Caudate nucleus (tissue), 63 donors: ENCODE measurements at places on chromosomes 7 and 10.

DNA sequence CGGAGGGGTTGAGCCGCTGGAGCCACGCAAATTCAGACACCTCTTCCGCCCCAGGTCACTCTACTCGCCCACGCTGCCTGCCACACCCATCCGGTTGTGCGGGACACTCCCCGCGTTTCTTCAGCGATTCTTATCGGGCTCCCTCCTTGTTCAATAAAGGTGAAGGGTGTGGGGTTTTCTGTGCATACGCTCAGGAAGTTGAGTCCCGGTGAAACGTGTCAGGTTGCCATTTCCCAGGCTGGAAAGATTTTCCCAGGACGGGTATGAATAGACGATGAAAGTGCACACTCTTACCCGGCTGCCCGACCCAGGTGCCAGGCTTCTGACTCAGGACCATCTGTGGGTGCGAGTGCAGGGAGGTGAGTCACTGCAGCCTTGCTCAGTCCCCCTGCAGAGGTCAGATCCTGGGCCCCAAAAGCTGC, 22.0 kb downstream of the KLF6 start:
- DNase-seq: no peak

DNA sequence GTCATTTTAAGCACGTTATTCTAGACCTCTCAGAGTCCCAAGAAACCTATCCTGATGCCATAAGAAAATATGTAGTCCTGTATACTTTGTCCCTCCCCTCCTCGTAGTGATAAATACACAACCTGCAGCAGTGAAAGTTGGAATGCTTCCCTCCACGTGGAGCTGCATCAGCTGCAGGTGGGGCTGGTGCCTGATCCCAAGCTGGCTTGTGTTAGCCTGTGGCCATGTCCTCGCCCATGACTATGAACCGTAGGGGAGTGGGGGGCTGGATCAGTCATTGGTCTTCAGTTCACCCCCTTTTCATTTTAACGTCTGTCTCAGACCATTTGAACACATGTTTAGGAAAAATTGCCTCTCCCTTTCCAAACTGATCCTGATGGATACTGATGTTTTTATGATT, 171.4 kb upstream of the HABP2 start:
- no peak for DNase-seq

GRCh38 chr10:118948786-118949185, 80.7 kb upstream of the NANOS1 start:
- no peak for DNase-seq

DNA sequence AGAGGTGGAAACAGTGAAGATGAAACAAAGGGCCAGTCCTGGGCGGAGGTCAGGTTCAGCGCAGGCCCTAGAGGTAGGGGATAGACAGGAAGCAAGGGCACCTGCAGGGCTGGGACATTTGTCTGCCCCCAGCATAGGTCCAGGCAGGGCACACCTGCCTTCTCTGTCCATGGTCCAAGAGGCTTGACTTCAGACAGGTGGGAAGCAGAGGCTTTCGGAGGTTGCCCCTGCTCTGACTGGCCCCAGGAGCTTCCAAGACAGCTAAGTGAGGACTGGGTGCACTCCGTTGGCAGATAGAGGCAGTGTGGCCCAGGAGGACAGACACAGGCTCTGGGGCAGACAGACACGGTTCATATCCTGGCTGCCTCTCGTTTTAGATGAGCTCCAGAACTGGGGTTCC, 71.6 kb upstream of the GRB10 start:
- no peak for DNase-seq

- DNase-seq: no peak
These were observed 35.1 kb downstream of the ZNF438 start for GRCh38 chr10:30996481-30997005.

- no peak for DNase-seq
These were observed 31.7 kb downstream of the SKIDA1 start for GRCh38 chr10:21493784-21494183.

- DNase-seq: no peak
These were observed 47.6 kb downstream of the PDGFA start for GRCh38 chr7:471866-472639.

GRCh38 chr10:47244560-47245500, 55.2 kb upstream of the GDF10 start:
- DNase-seq: no peak

GRCh38 chr10:119412244-119413092, 130.1 kb downstream of the RGS10 start:
- peak; percentile 12 for DNase-seq

- DNase-seq: no peak
These were observed 51.7 kb downstream of the XRCC2 start for GRCh38 chr7:152624228-152624627.

DNA sequence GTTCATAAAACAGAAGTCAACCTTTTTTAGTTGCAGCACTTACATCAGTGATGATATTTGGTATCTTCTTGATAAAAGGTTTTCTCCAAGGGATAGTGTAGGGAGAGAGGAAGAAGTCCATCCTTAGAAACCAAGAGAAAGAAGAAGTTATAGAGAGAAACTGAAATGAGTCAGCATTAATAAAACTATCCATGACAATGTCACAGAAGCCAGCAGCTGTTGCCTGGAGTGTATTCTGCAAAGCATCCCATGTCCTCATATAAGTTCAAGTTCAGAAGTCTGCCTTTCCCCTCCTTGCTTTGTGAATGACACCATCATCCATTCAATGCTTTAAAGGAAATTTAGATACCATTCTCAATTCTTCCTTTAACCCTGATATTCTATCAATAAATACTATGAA, 14.4 kb upstream of the COL1A2 start:
- DNase-seq: no peak

DNA sequence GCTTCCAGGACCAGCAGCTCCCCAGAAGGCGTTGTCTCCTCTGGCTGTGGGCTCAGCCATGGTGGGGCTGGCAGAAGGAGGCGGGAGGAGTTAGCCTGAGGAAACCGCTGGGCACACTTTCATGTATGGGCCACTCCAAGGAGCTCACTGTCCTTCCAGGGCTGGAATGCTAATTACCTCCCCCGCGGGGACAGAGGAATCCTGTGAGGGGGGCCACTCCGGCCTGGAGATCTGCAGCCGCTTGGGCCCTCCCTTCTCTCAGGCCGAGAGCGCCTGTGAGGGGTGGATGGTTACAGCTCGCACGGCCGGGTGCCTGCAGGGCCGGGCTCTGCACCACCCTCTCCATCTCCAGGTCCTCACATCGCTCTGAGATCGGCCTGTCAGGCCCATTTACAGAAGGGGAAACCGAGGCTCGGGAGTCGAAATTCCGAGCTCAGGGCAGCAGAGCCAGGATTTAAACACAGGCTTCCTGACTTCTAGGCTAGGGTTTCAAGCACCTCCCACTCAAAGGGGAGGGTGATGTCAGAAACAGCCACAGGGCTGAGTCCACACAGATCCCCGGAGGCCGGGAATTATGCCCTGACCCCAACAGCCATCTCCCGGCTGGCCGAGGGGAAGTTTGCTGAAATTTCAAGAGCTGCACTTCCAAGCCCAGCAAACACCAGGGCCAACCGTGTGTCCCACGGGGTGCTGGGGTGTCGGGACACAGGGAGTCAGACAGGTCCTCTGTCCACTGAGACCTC, 59.1 kb downstream of the PDGFA start:
- no peak for DNase-seq

- DNase-seq: no peak
These were observed 29.3 kb downstream of the KLF6 start for GRCh38 chr10:3755440-3756359.

DNA sequence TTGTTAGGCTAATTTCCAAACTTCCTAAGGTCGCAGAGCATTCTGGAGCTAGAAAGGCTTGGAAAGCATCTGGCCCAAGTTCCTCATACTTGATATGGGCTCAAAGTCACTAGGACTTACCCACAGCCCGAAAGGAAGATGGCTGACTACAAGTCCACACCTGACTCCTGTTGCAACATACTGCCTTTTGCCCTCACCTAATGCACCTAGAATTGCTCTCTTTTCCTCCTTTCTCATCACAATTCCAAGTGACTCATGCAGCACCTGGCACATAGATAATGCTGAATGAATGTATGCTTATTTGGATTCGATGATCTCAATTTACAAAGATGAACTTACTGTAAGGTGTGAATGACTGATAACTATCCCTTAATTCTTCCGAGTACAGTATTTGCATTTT, 131.5 kb downstream of the SORBS1 start:
- DNase-seq: no peak

- DNase-seq: no peak
These were observed 101.4 kb upstream of the FAM133B start for GRCh38 chr7:92691578-92691977.

GRCh38 chr7:30980194-30980593, 16.4 kb downstream of the GHRHR start:
- no peak for DNase-seq

DNA sequence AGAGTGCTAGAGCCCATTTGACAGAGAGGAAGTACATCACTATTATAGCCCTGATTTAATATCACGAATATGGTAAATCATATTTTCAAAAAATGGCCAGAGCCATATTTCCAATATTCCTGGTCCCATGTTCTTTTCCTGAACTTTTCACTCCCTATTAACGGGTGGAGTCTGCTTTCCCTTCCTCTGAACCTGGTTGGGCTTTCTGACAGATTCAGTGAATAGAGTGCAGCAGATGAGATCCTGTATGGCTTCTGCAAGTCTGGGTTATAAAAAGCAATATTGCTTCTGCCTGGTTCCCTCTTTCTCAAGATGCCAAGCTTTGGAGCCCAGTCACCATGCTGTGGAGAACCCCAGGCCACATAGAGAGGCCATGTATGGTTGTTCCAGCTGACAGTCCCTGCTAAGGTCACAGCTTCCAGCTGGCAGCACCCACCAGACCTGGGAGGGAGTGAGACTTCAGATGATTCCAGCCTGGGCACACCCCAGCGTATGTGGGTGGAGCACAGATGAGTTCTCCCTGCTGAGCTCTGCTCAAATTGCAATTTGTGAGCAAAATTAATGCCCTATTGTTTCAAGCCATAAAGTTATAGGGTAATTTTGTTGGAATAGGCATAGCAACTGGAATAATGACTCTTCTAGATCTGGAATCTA, 17.9 kb upstream of the CHCHD3 start:
- DNase-seq: no peak

- DNase-seq: no peak
These were observed 30.0 kb downstream of the TACC2 start for GRCh38 chr10:122018951-122019413.

DNA sequence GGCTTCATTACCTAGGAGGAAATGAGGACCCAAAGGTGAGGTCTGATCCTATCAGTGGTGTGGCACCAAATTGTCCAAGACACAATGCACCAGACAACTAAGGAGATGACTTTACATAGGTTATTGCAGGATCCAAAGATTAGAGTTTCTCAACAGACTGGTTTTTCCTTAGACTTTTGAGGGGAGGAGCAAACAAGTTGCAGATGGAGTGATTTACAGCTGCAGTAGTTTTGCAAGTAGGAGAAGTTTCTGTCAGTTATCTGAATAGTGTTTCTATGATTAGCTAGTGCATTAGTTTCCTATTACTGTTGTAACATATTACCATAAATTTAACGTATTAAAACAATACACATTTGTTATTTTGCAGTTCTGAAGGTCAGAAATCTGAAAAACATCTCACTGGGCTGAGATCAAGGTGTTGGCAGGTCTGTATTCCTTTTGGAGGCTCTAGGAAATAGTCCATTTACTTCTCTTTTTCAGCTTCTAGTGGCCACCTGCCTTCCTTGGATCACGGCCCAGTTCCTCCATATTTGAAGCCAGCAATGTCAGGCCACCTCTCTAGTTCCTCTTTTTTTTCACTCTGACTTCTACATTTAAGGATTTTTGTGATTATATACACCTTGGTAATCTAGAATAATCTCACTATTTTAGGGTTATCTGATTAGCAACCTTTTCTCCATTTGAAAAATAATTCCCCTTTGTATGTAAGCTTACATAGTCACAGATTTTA, 994.9 kb downstream of the REEP3 start:
- DNase-seq: no peak

GRCh38 chr10:3277566-3277965, 105.0 kb upstream of the PITRM1 start:
- DNase-seq: no peak

GRCh38 chr7:81162771-81163525, 244.1 kb upstream of the SEMA3C start:
- DNase-seq: no peak

- no peak for DNase-seq
These were observed 110.7 kb downstream of the CYTH3 start for GRCh38 chr7:6161463-6162330.

GRCh38 chr10:64261092-64261491, 739.9 kb downstream of the REEP3 start:
- DNase-seq: no peak

DNA sequence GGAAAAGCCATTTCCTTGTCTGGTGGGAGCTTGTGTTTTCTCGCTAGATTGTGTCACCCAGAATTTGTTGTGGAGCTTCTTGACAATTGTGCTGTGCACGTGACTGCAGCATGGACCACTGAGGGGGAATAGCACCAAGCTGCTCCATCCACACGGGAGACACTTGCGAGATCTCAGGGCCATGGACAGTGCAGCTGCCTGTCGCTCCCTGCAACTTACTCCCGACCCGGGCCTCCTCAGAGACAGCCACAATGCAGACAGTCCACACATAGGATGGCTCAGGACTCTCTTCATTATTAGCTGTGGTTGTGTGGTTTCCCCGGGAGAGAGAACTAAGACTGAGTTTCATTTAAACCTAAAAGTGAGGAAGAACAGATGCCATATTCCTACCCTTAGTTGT, 673.2 kb upstream of the GALNT17 start:
- DNase-seq: no peak

GRCh38 chr10:82267960-82268359, 393.0 kb downstream of the NRG3 start:
- DNase-seq: no peak

DNA sequence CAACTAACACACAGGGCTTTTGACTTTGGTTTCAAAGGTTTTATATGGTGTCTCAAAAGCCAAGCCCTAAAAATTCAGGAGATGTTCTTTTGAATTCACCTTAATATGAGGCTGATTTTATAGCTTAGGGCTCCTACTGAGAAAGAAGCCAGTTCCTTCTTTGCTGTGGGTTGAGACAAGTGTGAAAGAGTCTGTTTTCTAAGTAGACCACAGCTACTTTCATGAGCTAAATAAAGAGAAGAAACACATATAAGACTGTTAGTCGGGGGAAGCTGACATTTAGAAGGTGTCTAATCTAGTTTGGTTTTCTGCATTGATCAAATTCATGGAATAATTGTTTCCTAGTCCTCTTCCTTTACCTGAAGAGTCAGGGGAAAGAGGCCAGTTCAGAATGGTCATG, 332.1 kb upstream of the CELF2 start:
- no peak for DNase-seq
